ENCODE measurements at places on chromosomes 2 and 18.

DNA sequence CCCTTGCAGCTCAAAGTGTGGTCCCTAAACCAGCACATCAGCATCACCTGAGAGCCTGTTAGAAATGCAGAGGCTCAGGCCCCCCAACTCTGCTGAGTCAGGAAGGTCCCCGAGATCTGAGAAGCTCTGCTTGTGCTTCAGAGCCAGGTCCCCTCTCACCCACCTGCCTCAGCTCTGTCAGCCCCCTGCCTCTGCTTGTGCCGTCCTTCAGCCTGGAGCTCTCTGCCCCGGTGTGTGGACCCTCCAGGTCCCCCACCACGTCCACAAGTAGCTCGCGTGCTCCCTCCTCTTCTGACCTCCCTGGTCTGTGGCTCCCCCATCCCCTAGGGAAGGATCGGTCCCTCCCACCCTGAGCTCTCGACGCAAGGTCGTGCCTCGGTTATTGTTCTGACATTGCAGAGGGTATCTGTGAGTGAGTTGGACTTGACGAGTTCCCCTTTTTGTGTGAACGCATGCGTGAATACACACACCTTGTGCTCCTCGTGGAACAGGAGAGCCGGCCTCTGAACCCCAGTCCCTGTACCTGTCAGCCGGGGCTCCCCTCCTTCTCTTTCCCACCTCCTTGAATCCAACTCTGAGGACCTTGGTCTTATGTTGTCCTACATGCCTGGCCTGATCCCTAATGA is 75.5 kb upstream of the TAF1B start:
- no peak for DNase-seq

GRCh38 chr2:239399433-239399920 is 1.3 kb downstream of the HDAC4 start:
- peak; percentile 54 for DNase-seq

GRCh38 chr2:50856016-50856541 is 175.9 kb downstream of the NRXN1 start:
- no peak for DNase-seq

GRCh38 chr2:58045580-58046334 is 849 bp upstream of the VRK2 start:
- DNase-seq, result no peak

- DNase-seq, result no peak
These were observed 900.9 kb downstream of the CPS1 start for GRCh38 chr2:211457325-211457724.

Measured in CD4-positive, alpha-beta T cell treated with Interleukin-17A for 4 hours (primary cell).